K562 (cell line): ENCODE measurements at places on chromosomes 1 and 21.

GRCh38 chr1:91877574-91878208, 8.3 kb downstream of the TGFBR3 start:
- no peak for DNase-seq

GRCh38 chr1:118589238-118589846, 398.8 kb downstream of the TBX15 start:
- DNase-seq: no peak

- DNase-seq: no peak
These were observed 22.8 kb downstream of the SLC9A1 start for GRCh38 chr1:27132147-27132546.

GRCh38 chr1:67312615-67313014, 4.9 kb downstream of the IL12RB2 start:
- no peak for DNase-seq

- DNase-seq: no peak
These were observed 8.2 kb downstream of the IFFO2 start for GRCh38 chr1:18948048-18948912.

- no peak for DNase-seq
These were observed 139.7 kb upstream of the C1orf87 start for GRCh38 chr1:60213253-60213652.

- DNase-seq: no peak
These were observed 11.1 kb downstream of the PTPRC start for GRCh38 chr1:198649968-198650338.

DNA sequence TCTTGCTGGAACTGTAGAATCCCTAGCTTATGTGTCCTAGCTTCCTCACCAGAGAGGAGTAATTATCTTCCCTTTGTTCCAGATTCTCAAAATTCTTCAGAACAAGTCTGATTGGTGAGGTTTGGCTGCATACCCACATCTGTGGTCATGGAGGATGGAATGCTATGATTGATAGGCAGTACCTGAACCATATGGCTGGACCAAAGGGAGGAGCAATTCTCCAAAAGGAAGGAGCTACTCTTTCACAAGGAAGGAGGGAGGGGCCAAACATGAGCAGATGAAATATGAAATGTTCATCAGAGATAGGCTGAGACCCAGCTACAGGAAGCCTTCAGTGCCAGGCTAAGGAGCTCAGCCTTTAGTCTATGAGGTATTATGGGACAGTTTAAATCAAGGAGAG, 5.0 kb upstream of the RNF19B start:
- no peak for DNase-seq

GRCh38 chr1:116567790-116568661, 2.8 kb downstream of the CD58 start:
- no peak for DNase-seq

DNA sequence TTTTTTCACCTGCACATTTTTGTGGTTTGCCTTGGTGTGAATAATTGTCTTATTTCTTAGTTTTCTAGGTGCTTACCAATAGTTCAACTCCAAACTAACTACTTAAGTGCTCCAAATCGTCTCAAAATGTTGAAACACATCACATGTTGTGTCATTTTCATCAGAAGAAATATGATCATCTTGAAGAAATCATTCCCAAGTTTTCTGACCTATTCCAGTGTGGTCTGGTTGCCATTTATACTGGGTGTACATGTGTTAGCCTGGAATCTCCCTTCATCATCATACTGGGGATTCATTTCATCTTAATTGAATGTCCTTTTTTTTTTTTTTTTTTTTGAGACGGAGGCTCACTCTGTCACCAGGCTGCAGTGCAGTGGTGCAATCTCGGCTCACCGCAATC, 67.0 kb downstream of the EIF2B3 start:
- DNase-seq: no peak

DNA sequence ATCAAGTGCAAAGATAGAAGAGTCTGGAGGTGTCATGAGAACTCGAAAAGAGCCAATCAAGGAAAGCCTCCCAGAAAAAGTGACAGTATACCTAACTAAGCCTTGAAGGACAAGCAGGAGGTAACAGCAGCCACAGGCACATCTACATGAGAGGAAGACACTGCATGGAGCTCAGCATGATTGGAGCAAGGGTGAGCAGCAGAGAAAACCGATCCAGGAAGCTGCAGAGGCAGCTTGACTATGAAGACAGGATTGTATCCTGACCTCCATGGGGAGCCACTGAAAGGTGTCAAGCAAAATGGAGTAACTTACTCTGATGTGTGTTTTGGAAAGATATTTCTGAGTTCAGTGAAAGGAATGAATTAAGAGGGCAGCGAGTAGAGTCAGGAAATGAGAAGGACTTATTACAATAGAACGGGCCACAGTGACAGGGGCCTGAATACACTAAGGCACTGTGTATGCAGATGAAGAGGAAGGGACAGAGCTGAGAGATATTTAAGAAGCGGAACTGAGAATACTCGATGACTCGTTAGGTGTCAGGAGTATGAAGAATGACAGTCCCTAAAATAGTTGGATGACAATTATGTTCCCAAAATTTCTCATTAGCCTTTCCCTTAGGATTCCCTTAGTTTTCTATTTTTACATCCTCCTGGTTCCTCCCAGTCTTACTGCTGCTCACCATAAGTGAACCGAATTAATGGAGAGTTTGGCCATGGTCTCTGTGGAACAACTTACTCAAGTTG, 139.3 kb upstream of the NFIA start:
- DNase-seq: no peak

- DNase-seq: no peak
These were observed 33.0 kb downstream of the URB1 start for GRCh38 chr21:32359719-32360260.

- DNase-seq: no peak
These were observed 195.3 kb downstream of the BRINP2 start for GRCh38 chr1:177366091-177366490.

- no peak for DNase-seq
These were observed 43.5 kb upstream of the ADARB1 start for GRCh38 chr21:45030682-45031570.

DNA sequence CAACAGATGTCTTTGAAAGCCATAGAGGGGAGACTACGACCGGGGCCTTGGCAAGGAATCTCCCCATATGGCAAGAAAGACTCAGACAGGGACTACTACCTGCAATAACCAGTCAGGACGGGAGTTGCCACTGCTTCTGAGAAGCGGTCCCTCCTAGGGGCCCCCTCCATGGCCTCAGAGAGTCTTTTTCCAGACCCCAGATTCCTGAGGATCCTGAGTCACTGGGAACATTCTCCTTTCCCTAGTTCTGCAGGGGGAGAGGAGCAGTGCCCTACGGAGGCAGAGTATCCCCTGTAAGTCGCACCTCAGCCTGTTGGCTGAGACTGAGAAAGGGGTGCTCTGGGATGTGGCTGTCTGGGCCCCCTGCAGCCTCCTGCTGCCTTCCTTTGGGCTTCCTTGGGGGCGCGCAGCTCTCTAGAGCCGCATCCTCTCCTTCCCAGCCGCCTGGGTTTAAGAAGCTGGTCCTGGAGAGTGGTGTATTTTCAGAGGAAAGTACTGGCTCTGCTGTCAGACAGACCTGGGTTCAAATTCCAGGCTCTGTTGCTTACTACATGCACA, 7.8 kb downstream of the GLIS1 start:
- no peak for DNase-seq

DNA sequence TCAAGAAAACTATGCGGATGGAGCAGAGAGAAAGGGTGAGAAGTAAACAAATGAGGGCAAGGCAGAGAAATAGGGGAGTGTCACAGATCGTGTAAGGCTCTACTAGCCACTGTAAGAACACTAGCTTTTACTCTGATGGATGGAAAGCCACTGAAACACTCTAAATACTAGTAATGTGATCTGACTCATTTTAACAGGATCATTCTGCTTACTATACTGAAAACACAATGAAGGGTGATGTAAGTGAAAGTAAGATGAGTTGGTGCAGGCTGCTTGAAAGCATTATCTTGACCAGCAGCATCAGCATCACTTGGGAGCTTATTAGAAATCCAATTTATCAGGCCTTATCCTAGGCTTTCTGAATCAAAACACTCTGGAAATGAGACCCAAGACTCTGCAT, 32.7 kb downstream of the TUT4 start:
- DNase-seq: no peak

DNA sequence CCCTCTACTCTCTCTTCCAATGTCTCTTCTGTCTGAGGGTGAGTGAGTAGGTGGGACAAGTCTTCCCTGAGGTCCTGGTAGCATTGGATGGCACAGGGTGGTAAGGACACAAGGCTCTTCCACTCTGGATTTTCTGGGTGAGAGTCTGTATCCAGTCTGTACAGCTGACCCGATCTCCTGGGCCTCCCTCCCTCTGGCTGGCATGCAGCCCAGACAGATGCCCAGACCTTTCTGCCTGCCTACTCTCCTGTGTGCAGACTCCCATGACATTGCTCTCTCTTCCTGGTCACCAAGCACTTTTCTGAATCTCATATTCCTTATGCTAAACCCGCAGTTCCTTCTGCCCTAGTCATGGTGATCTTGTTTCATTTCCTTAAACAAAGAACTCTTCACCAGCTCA, 100.3 kb downstream of the GRIK3 start:
- no peak for DNase-seq

DNA sequence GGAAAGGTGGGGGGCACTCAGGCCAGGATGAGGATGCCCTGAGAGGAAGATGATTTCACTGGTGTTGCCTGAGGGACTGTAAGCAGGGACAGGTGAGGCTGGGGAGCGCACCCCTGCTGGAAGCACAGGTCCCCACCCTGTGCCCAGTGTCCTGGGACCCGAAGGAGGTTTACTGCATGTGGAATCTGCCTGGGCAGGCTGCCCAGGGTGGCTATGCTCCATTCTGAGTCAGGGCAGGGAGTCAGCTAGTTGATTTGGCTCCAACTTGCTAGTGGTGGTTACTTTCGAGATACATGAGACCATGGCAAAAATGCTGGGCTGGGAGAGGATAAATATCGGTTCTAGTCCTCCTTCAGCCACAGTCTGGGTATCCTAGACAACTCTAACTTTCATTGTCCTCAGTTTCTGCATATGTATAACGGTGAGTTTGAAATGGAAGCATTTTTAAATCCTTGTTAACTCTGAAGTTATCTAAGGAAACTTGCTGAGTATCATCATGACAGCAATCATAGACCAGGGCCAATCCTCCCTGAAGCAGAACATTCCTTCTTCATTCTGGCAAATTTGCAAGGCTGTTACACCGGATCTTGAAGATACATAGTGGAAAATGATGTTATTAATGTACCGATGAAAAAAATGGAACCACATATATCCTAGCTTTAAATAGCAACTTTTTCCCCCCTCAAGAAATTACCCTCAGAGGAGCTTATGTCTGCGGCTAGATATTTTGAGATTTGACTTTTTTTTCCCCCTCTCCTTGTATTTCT, 7.7 kb downstream of the TLR5 start:
- no peak for DNase-seq

- DNase-seq: peak; percentile 81
These were observed 62.1 kb downstream of the FAAP20 start for GRCh38 chr1:2132222-2133038.

- DNase-seq: no peak
These were observed 29.9 kb downstream of the FMO4 start for GRCh38 chr1:171343727-171344472.

GRCh38 chr1:157691285-157691920, 9.2 kb downstream of the FCRL3 start:
- peak; percentile 16 for DNase-seq

DNA sequence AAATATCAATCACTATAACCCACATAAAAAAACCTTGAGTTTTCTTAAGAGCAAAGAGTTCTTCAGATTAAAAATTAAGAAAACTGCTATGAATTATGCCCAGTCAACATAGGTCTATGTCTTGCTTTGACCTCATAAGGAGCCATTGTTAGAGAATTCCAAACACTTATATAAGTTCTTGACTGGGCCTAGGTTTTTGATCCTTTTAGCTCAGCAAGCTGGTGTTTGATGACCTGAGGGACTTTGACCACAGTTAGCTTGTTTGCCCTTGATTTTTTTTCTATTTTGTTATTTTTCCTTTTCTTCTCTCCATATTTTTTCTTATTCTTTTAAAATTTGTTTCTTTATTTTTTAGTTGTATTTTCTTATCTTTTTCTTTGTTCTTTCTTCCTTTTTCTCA, 122.3 kb downstream of the RHOU start:
- DNase-seq: no peak
